ENCODE measurements at places on chromosomes 1 and 21. TPM values are rescaled to one million over a fixed set of nuclear protein-coding genes. Genes with fewer than 3 reads are reported as not detected.

- DNase-seq = no peak
- no peak overlapping the region for H3K4me3 ChIP-seq
- H3K27ac ChIP-seq = no peak overlapping the region
These were observed 118.2 kb upstream of the ADGRL4 start for GRCh38 chr1:79124756-79125155.

- H3K4me1 ChIP-seq = no peaks in the 10 kb centered on the region
- no peaks in the 10 kb centered on the region for H3K27me3 ChIP-seq
- H3K27ac ChIP-seq = no peak overlapping the region
- no peak for DNase-seq
- H3K4me3 ChIP-seq = no peak overlapping the region
These were observed 208.8 kb upstream of the ADGRL4 start for GRCh38 chr1:79215311-79215710.

DNA sequence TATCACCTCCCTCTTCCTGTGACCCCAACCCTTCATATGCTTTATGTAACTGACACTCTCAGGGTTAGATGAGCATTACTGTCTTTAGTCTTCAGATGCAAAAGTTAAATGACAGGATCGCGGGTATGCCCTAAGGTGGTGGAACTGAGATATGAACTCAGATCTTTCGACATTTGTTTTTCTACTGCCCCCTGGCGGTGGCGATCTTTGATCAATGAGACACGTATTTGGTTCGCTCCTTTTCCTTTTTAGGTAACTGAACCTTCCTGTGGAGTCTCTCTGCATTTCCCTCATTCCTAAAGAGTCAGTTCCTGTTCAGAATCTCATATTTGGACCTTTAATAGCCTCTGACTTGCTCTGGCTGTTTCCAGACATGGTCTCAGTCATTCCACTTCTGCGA is 47.8 kb upstream of the ZP4 start:
- H3K4me1 ChIP-seq = no peaks in the 10 kb centered on the region
- no peak overlapping the region for H3K4me3 ChIP-seq
- H3K27me3 ChIP-seq = no peaks in the 10 kb centered on the region
- H3K36me3 ChIP-seq = no peaks in the 10 kb centered on the region
- no peak for DNase-seq

The LDLRAD1 gene
- total RNA-seq = 6.5 TPM
